ENCODE measurements at places on chromosomes 16 and 17.

- no peak for DNase-seq
These were observed 68.7 kb downstream of the CEP95 start for GRCh38 chr17:64575431-64575830.

DNA sequence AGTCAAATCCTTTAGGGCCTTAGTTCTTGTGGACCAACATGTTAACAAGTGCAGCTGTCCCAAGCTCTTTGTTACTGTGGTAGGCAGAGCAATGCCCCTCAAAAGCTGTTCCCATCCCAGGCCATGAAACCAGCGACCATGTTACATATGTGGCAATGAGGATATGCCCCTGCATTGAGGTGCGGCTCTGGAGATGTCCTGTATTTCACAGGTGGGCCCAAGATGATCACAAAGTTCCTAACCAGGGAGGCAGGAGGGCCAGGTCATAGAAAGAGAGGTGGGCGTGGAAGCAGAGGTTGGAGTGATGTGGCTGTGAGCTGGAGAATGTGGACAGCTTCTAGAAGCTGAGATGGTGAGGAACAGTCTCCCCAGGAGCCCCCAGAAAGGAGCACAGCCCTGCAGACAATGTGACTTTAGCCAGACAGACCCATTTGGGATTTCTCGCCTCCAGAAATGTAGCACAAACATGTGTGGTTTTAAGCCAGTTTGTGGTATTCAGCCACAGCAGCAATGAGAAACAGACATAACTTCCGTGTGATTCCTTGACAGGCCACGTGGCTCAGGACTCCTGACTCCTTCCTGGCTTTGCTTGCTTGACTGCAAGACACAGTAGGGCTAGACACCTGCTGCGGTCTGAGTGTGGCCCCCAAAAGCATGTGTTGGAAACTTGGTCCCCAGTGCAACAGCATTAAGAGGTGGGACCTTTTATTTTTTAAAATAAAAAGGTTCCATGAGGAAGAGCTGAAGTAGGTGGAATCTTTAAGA lies 778.3 kb downstream of the KCNJ18 start:
- DNase-seq, result no peak

DNA sequence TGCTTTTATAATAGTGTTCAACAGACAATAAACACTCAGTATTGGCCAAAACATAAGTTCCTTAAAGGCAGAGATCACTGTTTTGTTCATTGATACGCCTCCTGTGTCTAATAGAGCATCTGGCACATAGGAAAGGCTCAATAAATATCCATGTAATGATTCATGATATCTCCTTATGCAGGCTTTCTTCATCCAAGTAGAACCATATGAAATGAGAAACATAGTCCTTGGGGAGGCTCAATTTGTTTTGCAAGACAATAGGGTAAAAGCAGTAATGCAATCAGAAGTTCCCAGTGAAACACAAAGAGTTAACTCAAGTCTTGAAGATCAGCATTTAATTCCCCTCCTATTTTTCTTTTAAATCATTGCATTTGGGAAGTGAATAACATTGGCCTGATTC lies 16.4 kb downstream of the CDH8 start:
- DNase-seq, result no peak

- no peak for DNase-seq
These were observed 122.2 kb downstream of the MRM1 start for GRCh38 chr17:36723459-36724025.

DNA sequence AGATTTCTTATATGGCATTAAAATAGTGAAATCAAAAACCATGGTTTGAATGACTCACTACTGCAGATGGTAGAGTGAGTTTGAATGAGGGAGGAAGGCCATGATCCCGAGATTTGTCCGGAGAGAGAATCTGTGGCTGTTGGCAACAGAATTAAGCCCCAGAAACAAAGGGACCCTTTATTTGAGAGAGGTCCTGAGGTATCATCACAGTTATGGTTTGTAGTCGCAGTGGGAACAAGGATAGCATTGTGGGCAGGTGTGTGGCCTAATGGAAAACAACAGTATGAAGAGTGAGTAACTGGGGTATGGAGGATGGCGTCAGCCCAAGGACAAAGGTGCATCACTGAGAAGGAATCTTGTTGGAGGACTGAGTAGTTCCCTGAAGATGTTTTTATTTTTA lies 8.5 kb upstream of the ZFP3 start:
- no peak for DNase-seq

GRCh38 chr17:48869821-48870318 lies 22.7 kb upstream of the ATP5MC1 start:
- no peak for DNase-seq

DNA sequence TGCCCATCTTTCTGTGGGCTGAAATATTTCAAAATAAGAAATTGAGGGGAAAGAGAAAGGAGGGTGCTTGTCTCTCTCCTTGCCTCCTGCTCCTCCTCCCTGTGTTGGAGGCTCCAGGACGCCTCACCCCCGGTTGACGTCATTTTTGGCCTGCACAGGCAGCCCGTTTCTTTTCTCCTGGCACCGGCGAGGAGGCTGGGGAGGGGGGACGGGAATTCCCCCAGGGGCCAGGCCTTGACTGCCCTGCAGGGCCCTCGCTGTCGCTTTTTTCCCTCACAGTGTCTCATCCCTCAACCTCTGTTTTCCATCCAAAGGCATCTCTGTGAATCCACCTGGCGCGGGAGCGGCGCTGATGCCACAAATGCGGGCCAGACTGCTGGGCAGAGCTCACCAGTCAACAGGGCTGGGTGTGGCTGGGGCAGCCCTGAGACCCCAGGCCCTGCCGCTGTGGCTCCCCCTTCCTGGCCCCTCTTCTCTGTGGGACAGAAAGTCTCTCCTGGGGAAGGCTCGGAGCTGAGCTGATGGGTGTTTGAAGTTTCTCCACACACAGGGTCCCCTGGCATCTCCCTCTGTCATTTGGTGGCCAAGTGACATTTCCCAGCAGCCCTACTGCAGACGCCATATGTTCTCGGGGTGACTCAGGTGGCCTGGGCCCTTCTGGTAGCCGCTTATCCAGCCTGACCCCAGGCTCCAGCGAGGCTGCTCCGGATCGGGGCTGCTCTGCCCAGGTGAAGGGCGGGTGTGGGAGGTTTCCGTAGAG lies 16.0 kb downstream of the CENPX start:
- DNase-seq, result peak; percentile 73

- DNase-seq, result peak; percentile 63
These were observed 5.9 kb upstream of the RAB40C start for GRCh38 chr16:583815-584591.

GRCh38 chr17:41864498-41864835 lies 756 bp downstream of the KLHL11 start:
- no peak for DNase-seq

DNA sequence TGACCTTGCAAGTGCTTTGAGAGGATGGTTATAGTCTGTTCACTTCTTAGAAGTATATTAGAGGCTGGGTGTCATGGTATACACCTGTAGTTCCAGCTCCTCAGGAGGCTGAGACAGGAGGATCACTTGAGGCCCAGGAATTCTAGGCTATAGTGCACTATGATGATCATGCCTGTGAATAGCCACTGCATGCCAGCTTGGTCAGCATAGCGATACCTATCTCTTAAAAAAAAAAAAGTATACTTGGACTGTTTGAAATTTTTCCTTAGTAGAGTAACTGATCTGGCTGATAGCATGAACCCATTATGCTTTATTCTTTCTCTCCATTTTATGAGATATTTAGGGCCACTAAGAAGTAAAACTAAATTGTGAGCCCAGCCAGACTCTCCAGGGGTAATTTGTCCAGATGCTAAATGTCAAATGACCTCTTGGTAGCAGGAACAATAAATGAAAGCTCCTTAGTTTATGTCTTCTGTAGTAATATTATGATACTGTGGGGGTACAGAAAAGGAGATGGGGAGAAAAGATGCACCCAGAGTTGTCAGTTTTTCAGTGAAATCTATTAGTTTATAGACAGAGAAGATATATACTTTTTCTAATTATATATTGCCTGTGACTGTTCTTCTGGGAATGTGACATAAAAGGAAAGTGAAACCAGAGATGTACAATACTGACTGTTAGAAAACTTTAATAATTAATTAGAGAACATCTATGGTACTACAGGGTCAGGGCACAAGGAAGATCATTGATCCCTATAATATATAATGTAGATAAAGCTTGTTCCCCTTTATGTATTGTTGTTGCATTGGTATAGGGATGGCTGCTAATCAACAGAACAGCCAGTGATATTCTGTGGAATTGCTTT lies 335.3 kb upstream of the TBX2 start:
- DNase-seq, result no peak

DNA sequence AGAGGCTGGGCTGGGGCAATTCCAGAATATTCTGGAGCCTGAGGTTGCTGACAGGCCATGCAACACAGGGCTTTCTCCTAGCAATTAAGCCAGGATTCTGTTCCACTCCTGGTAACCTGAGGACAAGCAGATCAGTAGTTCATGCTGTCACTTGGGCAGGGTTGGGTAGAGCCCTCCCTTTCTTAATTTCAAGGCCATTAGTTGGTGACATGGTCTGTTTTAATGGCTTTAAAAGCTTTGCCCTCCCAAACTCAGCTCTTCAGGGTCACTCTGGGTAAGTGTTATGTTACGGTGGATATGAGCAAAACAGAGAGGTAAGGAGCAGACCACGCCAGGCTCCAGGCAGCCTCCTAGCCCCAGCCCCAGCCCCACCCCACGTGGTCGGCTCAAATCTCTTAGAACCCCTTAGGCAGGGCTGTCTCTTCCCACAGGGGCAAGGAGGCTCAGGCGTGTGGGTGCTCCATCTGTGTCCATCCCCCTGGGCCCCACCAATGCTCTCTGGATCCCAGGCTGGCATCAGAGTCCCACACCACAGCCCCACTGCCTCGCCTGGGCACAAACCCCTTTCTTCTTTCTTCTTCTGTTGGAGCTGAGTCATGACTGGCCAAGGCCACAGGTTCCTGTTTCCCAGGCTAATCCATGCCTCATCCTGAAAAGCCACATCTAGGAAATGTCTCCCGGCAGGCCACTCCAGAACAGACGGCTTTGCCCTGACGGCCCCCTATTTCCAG lies 27.5 kb downstream of the CEP295NL start:
- DNase-seq, result peak; percentile 47

DNA sequence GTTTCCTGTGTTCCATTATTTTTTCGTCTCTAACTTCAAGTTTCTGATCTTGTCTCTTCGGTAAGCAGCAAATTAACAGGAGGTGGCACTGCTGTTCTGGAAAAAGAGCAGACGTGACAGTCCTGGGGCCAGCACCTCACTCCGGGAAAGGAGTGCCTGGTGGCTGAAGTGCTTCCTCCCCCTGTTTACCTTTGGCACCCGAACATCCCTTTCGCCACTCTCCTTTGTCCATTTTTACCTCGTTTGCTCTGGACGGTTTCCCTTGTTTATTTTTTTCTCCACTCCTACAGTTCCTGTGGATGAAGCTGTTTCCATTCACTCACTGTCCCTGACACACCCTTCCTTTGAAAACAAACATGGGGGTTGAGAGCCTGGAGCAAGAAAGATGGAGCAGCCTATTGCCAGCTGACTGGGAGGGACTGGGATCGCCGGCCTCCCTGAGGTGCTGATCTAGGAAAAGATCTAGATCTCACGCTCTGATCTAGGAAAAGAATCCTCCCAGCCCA lies 12.6 kb downstream of the SAP30BP start:
- no peak for DNase-seq

DNA sequence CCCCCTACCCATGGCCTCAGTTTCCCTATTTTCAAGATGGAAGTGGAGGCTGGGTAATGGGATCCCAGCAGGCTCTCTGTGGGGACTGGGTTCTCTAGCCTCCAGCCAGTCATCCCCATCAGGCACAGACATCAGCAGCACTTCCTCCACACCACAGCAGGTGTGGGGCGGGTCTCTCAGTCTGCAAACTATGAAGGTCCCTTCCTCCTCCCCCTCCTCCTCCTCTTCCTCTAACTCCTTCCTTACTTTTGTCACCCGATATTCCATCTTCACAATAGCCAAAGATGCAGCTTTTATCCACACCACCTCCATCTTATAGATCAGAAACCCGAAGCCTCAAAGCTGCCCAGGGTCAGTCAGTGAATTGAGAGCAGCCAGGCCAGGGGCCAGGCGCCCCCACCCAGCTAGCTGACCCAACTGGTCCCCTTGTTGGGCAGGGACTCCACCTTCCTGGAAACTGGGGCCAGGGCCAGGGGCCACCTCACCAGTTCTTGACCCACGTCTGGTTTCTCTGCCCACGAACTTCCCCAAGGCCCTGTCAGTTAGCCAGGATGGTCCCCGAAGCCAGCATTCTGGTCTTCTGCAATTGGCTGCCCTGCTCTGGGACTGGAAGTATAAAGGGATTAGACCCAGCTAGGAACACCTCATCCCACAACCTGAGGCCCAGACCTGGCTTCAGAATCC lies 2.5 kb downstream of the FAM83G start:
- no peak for DNase-seq

- no peak for DNase-seq
These were observed 4.6 kb downstream of the COL1A1 start for GRCh38 chr17:50196826-50197225.

GRCh38 chr17:43660816-43661493 lies 767 bp downstream of the MEOX1 start:
- no peak for DNase-seq

GRCh38 chr17:15268461-15268860 lies 3.3 kb upstream of the PMP22 start:
- DNase-seq, result no peak

GRCh38 chr17:47253541-47254402 lies at the start of gene ITGB3:
Gene ITGB3 (plus strand): TSS chr17:47253827. CDS start chr17:47253862, 35 bp downstream.
- peak; percentile 88 for DNase-seq

DNA sequence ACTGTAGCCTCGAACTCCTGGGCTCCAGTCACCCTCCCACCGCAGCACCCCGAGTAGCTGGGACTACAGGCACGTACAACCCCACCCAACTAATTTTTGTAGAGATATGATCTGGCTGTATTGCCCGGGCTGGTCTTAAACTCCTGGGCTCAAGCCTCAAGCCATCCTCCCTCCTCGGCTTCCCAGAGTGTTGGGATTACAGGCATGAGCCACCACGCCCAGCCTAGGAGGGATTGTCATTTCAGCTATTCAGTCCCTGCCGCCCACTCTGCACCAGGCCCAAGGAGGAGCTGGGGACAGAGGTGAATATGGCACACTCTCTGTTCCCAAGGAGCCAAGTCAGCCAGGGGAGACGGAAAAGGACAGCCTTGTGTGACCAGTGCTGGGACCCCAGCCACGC lies 256.2 kb downstream of the PARN start:
- no peak for DNase-seq

DNA sequence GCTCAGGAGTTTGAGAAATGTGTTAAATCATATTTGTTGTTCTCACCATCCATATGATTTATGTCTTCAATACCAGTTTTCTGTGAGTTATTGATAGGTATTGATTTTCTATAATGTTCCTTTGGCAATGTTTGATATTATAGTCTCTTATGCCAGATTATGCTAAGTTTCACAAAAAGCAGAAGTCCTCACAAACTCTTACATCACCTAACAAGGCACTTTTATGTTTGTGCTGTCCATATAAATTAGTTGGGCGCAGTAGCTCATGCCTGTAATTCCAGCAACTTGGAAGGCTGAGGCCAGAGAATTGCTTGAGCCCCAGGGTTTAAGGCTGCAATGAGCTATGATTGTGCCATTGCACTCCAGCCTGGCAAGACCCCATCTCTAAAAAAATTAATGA lies 12.6 kb upstream of the UQCRC2 start:
- no peak for DNase-seq

- DNase-seq, result peak; percentile 28
These were observed 50.1 kb upstream of the CACNG5 start for GRCh38 chr17:66784621-66785364.

GRCh38 chr17:82895087-82895486 lies 55.3 kb upstream of the ZNF750 start:
- DNase-seq, result no peak
